ENCODE measurements at places on chromosomes 16 and 17. TPM values are rescaled to one million over a fixed set of nuclear protein-coding genes. Genes with fewer than 3 reads are reported as not detected.

DNA sequence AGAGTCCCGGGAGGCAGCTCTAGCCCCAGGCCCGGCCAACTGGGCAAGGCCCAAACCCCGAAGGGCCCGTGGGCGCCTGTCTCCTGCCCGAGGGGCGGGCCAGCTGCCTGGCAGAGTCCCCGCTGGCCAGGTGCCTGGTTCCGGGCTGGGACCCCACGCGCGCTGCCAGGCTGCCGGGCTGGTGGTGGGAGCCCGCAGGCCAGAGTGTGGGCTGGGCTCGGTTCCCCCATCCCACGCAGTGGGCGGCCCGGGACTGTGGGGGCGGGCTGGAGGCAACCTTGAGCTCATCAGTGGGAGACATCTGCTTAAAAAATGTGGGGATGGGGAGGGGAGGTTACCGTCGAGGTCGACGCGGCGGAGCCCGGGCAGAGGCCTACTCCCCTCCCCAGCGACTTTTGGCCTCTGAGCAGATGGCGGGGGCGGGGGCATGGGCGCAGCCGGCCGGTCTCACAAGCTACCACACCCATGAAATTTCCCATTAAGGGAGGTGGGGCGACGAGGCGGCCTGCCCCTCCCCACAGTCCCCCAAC, 176.4 kb upstream of the GSE1 start:
- no peak overlapping the region for H3K4me3 ChIP-seq
- no peaks in the 10 kb centered on the region for H3K36me3 ChIP-seq
- H3K27ac ChIP-seq = no peak overlapping the region
- H3K4me1 ChIP-seq = no peaks in the 10 kb centered on the region

DNA sequence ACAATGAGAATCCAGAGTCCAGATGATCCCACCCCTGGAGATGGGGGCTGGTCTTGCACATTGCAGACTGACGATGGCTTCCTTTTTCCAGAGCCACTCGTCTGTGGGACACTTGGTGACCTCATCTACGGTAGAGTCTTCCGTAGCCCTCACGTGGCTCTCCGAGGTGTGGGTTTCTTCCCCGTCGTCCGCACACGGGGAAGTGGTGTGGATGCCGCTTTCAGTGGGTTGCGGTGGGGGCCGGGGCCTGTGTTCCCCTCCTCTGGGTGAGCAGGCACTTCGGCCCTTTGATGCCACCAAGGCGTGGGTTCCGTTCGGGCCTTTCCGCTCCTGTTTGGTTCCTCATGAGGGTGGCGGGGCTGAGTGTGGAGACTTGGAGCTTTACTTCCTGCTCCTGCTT, 21.4 kb downstream of the BAIAP2 start:
- H3K36me3 ChIP-seq = no peaks in the 10 kb centered on the region
- H3K27ac ChIP-seq = no peak overlapping the region
- H3K27me3 ChIP-seq = no peaks in the 10 kb centered on the region
- no peak overlapping the region for H3K4me3 ChIP-seq
- DNase-seq = no peak
- no peaks in the 10 kb centered on the region for H3K4me1 ChIP-seq

GRCh38 chr17:41618341-41619035, 5.9 kb downstream of the KRT17 start:
- no peaks in the 10 kb centered on the region for H3K4me1 ChIP-seq
- no peak for DNase-seq
- no peak overlapping the region for H3K27ac ChIP-seq
- H3K27me3 ChIP-seq = no peaks in the 10 kb centered on the region
- no peak overlapping the region for H3K4me3 ChIP-seq

GRCh38 chr17:64639516-64639915, 22.6 kb downstream of the SMURF2 start:
- DNase-seq = no peak
- no peak overlapping the region for H3K4me3 ChIP-seq

DNA sequence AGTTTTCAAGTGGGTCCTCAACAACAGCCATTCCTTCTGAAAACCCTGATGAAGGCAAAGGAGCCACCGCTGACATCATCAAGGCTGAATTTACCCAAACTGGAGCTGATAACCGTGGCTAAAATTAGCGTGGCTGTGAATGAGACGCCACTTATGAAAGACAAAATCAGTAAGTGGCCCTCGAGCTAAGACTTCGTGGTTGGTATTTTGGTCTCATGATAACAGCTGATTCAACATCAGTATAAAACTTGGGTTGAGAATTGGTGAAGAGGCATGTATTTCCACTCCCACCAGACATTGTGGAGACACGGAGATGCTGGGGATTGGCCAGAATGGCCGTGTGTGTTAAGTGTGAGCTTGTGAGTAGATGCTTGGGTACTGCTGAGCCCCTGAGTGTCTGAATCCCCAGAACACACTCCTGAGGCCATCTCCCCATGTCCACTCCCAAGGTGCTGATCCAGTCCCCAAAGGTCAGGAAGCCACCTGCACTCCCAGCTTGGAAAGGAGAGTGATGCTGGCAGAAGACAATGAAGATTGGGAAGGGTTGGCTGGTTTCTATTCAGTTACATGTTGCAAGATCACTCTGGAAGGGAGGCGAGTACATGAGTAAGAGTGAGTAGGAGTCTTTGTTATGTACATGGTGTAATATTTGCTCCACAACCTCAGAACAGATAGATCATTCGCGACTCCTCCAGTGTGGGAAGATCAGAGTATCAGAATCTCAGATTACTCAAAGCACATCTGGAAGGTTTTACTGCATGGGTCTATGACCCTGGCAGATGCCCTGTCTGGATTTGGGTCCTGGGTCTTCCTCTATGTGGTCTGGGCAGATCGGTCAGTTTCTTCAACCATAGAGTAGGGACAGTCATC, 207.7 kb downstream of the HS3ST3A1 start:
- H3K27me3 ChIP-seq = peaks cover 1% of the 10 kb centered on the region
- H3K4me3 ChIP-seq = no peak overlapping the region
- no peak overlapping the region for H3K27ac ChIP-seq
- no peak for DNase-seq
- no peaks in the 10 kb centered on the region for H3K36me3 ChIP-seq

GRCh38 chr17:18362698-18363100, 651 bp downstream of the SHMT1 start:
- H3K36me3 ChIP-seq = peaks cover 10% of the 10 kb centered on the region
- peak overlapping the region; percentile 91 for H3K4me3 ChIP-seq
- peak overlapping the region; percentile 62 for H3K27ac ChIP-seq
- no peak for DNase-seq
- H3K4me1 ChIP-seq = peaks cover 12% of the 10 kb centered on the region
- no peaks in the 10 kb centered on the region for H3K27me3 ChIP-seq

GRCh38 chr16:69393898-69394849, 8.4 kb upstream of the TERF2 start:
- H3K27me3 ChIP-seq = peaks cover 5% of the 10 kb centered on the region
- no peak overlapping the region for H3K4me3 ChIP-seq
- no peak overlapping the region for H3K27ac ChIP-seq

DNA sequence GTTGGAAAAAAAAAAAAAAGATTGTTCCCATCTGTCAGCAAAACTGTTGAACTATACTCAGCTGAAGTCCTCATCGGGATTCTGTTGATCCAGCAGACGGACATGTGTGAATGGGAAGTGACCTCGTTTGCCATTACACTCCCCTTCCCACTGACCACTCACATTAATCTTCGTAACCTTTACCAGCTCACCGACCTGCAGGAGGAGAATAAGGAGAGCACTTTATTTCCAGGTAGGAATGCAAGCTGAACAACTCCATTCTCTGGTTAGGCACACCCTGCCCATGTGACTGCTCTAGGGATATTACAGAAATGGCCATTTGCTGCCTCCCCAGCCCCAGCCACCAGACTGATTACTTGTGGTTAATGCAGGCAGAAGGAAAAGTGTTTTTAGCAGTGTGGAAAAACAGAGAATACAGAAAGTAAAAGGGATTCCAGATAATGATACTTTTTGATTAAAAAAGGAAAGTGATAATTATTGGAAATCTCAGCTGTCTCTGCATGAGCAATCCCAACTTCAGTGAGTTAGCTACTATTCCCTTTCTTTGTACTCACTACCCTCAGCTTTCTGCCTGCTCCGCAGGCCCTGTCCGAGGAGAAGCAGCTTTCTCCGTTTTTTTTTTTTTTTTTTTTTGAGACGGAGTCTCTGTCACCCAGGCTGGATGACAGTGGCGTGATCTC, 23.6 kb upstream of the YWHAE start:
- no peaks in the 10 kb centered on the region for H3K27me3 ChIP-seq
- peaks cover 11% of the 10 kb centered on the region for H3K4me1 ChIP-seq
- DNase-seq = no peak

DNA sequence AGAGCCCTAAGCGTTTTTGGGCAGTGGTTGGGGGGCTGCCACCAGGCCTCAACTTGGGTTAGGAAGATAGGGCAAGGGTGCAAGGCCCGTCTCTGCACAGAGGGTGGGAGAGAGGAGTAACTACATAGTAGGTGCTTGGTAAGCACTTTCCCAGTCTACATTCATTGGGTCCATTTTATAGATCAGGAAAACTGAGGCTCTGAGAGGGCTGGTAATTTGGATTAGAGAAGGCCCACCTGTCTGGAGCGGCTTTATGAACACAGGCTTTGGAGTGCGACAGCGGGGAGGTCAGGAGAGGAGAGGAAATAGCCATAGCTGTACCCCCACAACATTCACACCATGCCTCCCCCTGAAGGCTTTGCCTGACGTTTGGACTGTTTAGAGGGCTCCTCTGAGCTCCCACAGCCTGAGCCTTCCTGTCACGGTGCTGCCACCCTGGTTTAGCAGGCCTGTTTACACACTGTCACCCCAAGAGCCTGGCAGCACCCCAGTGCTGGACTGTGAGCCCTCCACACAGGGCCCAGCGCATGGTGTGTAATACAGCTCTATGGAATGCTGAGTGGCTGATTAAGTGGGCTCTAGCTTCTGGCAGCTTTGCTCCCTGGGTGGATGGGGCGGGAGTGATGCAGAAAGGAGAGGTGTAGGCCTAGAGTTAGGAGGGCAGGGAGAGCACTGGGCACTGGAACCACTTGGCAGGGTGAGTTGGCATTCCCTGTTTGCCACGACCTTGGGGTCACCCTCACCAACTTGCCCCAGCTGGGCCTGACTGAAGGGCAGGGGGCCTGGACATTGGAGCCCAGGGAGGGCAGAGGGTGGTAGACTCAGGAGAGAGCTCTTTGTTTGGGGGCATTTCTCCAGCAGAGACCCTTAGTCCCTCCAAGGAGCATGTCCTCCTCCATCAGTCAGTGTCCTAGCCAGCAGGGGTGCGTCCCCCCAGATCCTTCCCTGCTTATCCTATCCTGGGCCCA, 73.7 kb downstream of the RAI1 start:
- no peaks in the 10 kb centered on the region for H3K27me3 ChIP-seq
- H3K4me3 ChIP-seq = no peak overlapping the region
- H3K27ac ChIP-seq = no peak overlapping the region
- DNase-seq = no peak
- peaks cover 42% of the 10 kb centered on the region for H3K4me1 ChIP-seq

GRCh38 chr16:23164736-23165135, 15.5 kb upstream of the USP31 start:
- H3K27ac ChIP-seq = no peak overlapping the region
- peaks cover 2% of the 10 kb centered on the region for H3K4me1 ChIP-seq
- H3K4me3 ChIP-seq = no peak overlapping the region
- H3K36me3 ChIP-seq = no peaks in the 10 kb centered on the region
- H3K27me3 ChIP-seq = peaks cover 48% of the 10 kb centered on the region
- DNase-seq = no peak

GRCh38 chr17:73901661-73902415, 257.6 kb upstream of the SDK2 start:
- no peak for DNase-seq
- peaks cover 2% of the 10 kb centered on the region for H3K4me1 ChIP-seq
- H3K36me3 ChIP-seq = no peaks in the 10 kb centered on the region
- peak overlapping the region; percentile 70 for H3K4me3 ChIP-seq
- no peak overlapping the region for H3K27ac ChIP-seq

DNA sequence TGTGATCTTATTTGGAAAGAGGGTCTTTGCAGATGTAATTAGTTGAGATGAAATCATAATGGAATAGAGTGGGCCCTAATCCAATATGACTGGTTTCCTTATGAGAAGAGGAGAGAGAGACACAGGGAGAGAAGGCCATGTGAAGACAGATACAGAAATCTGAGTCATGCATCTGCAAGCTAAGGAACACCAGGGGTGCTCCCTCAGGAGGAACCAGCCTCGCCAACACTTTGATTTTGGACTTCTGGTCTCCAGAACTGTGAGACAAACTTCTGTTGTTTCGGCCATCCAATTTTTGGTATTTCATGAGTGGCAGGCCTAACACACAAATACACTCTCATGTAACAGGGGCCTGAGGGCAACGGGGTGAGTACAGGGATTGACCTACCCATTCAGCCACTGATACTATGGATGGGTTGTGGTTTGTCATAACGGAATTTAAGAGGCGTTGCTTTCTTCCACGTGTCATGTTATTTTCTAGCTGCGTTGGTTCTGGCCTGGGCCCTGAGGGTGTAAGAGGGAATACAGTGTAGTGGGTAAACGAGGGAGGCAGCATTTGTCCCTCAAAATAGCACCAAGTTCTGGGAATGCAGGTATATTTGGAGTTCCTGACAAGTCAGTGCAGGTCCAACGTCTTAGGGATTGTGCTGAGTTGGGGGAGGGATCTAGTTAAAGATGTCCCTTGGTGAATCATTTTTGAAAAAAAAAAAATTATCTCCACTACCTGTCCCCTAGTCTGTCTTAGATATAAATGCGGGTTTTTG, 17.7 kb downstream of the PLCG2 start:
- H3K27ac ChIP-seq = no peak overlapping the region
- H3K4me3 ChIP-seq = no peak overlapping the region
- no peaks in the 10 kb centered on the region for H3K27me3 ChIP-seq
- H3K36me3 ChIP-seq = peaks cover 3% of the 10 kb centered on the region
- H3K4me1 ChIP-seq = peaks cover 27% of the 10 kb centered on the region

GRCh38 chr16:54501797-54502196, 215.2 kb upstream of the IRX3 start:
- H3K27me3 ChIP-seq = peaks cover 3% of the 10 kb centered on the region
- no peak for DNase-seq
- no peak overlapping the region for H3K4me3 ChIP-seq
- H3K27ac ChIP-seq = no peak overlapping the region

- H3K27me3 ChIP-seq = peaks cover 2% of the 10 kb centered on the region
- no peak overlapping the region for H3K27ac ChIP-seq
- no peak for DNase-seq
- no peaks in the 10 kb centered on the region for H3K36me3 ChIP-seq
Observed at GRCh38 chr16:85242140-85242539, 129.9 kb upstream of the CIBAR2 start.

The ODAD4 gene
- total RNA-seq = 0.85 TPM

The RTN4RL1 gene
- 0.25 TPM for total RNA-seq

The OVCA2 gene
- total RNA-seq = 35.8 TPM

The CTRB1 gene
- total RNA-seq = not detected

The HBZ gene
- total RNA-seq = not detected

The CSH1 gene
- total RNA-seq = not detected

The TMEM98 gene
- total RNA-seq = 18.8 TPM

The PRSS27 gene
- 1.8 TPM for total RNA-seq

The SERPINF2 gene
- total RNA-seq = not detected

The TEX19 gene
- not detected for total RNA-seq
